Fibroblast of villous mesenchyme (primary cell): ENCODE measurements at places on chromosomes 13 and 19. TPM values are rescaled to one million over a fixed set of nuclear protein-coding genes. Genes with fewer than 3 reads are reported as not detected.

ZNF714 gene
- total RNA-seq = 8.4 and 13.8 TPM in 2 replicates

GPR183 gene
- total RNA-seq = 0.86 and 4.5 TPM in 2 replicates

CUL4A gene
- 114 and 132 TPM in 2 replicates for total RNA-seq

CAPN12 gene
- 0.86 TPM in 1 of 2 replicates, not detected in the other for total RNA-seq

MYPOP gene
- total RNA-seq = 2.6 TPM in 2 replicates

ADPRHL1 gene
- 1.3 and 2.9 TPM in 2 replicates for total RNA-seq

FCAR gene
- not detected in 2 replicates for total RNA-seq

TSKS gene
- total RNA-seq = 0.43 TPM in 1 of 2 replicates, not detected in the other

PLPPR3 gene
- under 0.01 and 0.86 TPM in 2 replicates for total RNA-seq

EFNA2 gene
- not detected in 2 replicates for total RNA-seq

TPGS1 gene
- total RNA-seq = 16.8 and 29.3 TPM in 2 replicates

OR4F17 gene
- 0.32 TPM in 1 of 2 replicates, not detected in the other for total RNA-seq

BRSK1 gene
- 5.6 and 6.1 TPM in 2 replicates for total RNA-seq

SCN1B gene
- 2.6 and 3.2 TPM in 2 replicates for total RNA-seq

PRSS57 gene
- total RNA-seq = not detected in 2 replicates

AP2S1 gene
- total RNA-seq = 113 and 166 TPM in 2 replicates

PNMA8C gene
- under 0.01 TPM in 2 replicates for total RNA-seq

ZNF837 gene
- total RNA-seq = 1.7 and 2.9 TPM in 2 replicates

ZNF534 gene
- under 0.01 TPM in 1 of 2 replicates, not detected in the other for total RNA-seq

ZNF649 gene
- total RNA-seq = 6.4 and 12.1 TPM in 2 replicates

ZNF66 gene
- 1.7 and 3.2 TPM in 2 replicates for total RNA-seq

LRRC63 gene
- total RNA-seq = under 0.01 TPM in 1 of 2 replicates, not detected in the other

LHB gene
- total RNA-seq = 0.32 TPM in 1 of 2 replicates, not detected in the other

ZSCAN18 gene
- 10.6 and 16.0 TPM in 2 replicates for total RNA-seq

FAM32A gene
- total RNA-seq = 94.1 TPM in 2 replicates

PLPP2 gene
- total RNA-seq = 9.9 and 12.2 TPM in 2 replicates

TBC1D17 gene
- total RNA-seq = 23.3 and 27.4 TPM in 2 replicates

PSG2 gene
- 0.32 and 5.2 TPM in 2 replicates for total RNA-seq

CGB1 gene
- not detected in 2 replicates for total RNA-seq

ZNF227 gene
- total RNA-seq = 15.8 and 18.6 TPM in 2 replicates

TMEM221 gene
- not detected in 2 replicates for total RNA-seq

CCDC169 gene
- total RNA-seq = 0.97 and 4.3 TPM in 2 replicates

WDR62 gene
- 5.5 and 7.8 TPM in 2 replicates for total RNA-seq

MED4 gene
- 21.6 and 27.2 TPM in 2 replicates for total RNA-seq

TTC9B gene
- not detected in 2 replicates for total RNA-seq

SH2D3A gene
- under 0.01 TPM in 1 of 2 replicates, not detected in the other for total RNA-seq

LINGO3 gene
- total RNA-seq = under 0.01 TPM in 1 of 2 replicates, not detected in the other

FPR1 gene
- not detected in 2 replicates for total RNA-seq

COX6B2 gene
- under 0.01 TPM in 1 of 2 replicates, not detected in the other for total RNA-seq

PROZ gene
- under 0.01 TPM in 1 of 2 replicates, not detected in the other for total RNA-seq

DMWD gene
- total RNA-seq = 53.5 and 54.8 TPM in 2 replicates

RGL3 gene
- 0.32 and 1.3 TPM in 2 replicates for total RNA-seq
